ENCODE measurements at places on chromosomes 11 and 22.

- no peaks in the 10 kb centered on the region for H3K27me3 ChIP-seq
- no peak overlapping the region for H3K4me3 ChIP-seq
- no peak for DNase-seq
- no peaks in the 10 kb centered on the region for H3K36me3 ChIP-seq
- peaks cover 12% of the 10 kb centered on the region for H3K4me1 ChIP-seq
Measured at GRCh38 chr11:85752890-85753581, 57.9 kb downstream of the SYTL2 start.

GRCh38 chr11:1934335-1935155 is 12.6 kb upstream of the MRPL23 start:
- no peaks in the 10 kb centered on the region for H3K36me3 ChIP-seq
- H3K27ac ChIP-seq, result no peak overlapping the region
- H3K27me3 ChIP-seq, result no peaks in the 10 kb centered on the region
- DNase-seq, result no peak
- H3K4me1 ChIP-seq, result peaks cover 6% of the 10 kb centered on the region

- no peaks in the 10 kb centered on the region for H3K27me3 ChIP-seq
- no peaks in the 10 kb centered on the region for H3K4me1 ChIP-seq
- H3K4me3 ChIP-seq, result no peak overlapping the region
- DNase-seq, result no peak
- no peak overlapping the region for H3K27ac ChIP-seq
Measured at GRCh38 chr11:114812733-114813132, 134.4 kb downstream of the NXPE2 start.

- H3K4me3 ChIP-seq, result no peak overlapping the region
- peaks cover 16% of the 10 kb centered on the region for H3K36me3 ChIP-seq
- H3K27ac ChIP-seq, result no peak overlapping the region
- DNase-seq, result no peak
- no peaks in the 10 kb centered on the region for H3K27me3 ChIP-seq
- H3K4me1 ChIP-seq, result no peaks in the 10 kb centered on the region
Measured at GRCh38 chr11:76955459-76956114, 78.6 kb upstream of the B3GNT6 start.

All from left lung (tissue), 14 donors.